Mammary epithelial cell (primary cell): ENCODE measurements at places on chromosomes 16 and 17. TPM values are rescaled to one million over a fixed set of nuclear protein-coding genes. Genes with fewer than 3 reads are reported as not detected.

Gene SSTR5
- not detected for total RNA-seq

Gene ALOX12B
- total RNA-seq: 0.33 TPM

Gene SYCE1L
- 10.6 and 16.4 TPM in 2 replicates for total RNA-seq

Gene DNAH3
- 1.3 TPM for total RNA-seq

Gene KRT31
- not detected in 2 replicates for total RNA-seq

Gene KCNJ2
- total RNA-seq: 4.3 TPM

Gene TBC1D3
- total RNA-seq: 1.5 TPM in 1 of 2 replicates, not detected in the other

Gene SECTM1
- 2.7 TPM for total RNA-seq

Gene TBC1D3E
- total RNA-seq: not detected in 2 replicates

Gene LPO
- not detected for total RNA-seq

Gene SKAP1
- total RNA-seq: not detected

Gene MT4
- not detected in 2 replicates for total RNA-seq

Gene CDRT15
- total RNA-seq: not detected in 2 replicates

Gene PIMREG
- 0.83 TPM for total RNA-seq

Gene SGSH
- total RNA-seq: 38.0 and 52.4 TPM in 2 replicates

Gene TEKT5
- 0.33 TPM for total RNA-seq

Gene SPNS2
- total RNA-seq: 0.67 TPM

Gene AOC3
- not detected for total RNA-seq

Gene PYDC1
- total RNA-seq: not detected

Gene CFAP119
- total RNA-seq: 1.5 TPM

Gene LRRC37A
- total RNA-seq: 3.0 TPM

Gene CCL7
- not detected in 2 replicates for total RNA-seq
